ENCODE measurements at places on chromosomes 13 and 19.

DNA sequence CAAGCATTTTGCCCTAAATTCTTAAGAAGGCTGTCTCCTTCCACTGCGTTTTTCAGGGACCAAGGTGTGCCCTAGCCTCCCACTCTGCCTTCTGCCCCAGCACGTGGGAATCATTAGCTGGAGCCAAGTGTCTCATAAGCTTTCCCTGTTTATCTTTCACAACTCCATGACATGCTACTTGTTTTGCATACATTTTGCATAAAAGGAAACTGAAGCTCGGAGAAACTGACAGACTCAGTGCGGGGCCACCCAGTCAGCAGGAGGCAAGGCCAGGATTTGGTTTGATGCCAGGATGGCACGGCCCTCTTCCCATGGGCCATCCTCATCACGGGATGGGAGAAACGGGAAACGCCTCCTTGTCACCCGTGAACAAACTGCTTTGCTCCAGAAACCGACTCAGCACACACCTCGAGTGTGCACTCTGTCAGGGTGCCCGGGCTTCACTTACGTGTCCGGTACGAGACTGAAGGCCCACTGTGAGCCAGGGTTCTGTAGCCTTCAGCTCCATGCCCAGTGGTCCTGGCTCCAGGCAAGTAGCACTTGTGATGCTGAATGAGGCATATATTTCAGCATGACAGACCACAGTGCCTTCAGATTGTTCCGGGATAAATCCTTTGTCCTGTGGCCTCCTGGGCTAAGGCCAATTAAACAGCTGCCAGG, 9.6 kb downstream of the CEBPA start:
- no peak for DNase-seq

GRCh38 chr19:43708716-43709115, 7.2 kb upstream of the IRGC start:
- no peak for DNase-seq

DNA sequence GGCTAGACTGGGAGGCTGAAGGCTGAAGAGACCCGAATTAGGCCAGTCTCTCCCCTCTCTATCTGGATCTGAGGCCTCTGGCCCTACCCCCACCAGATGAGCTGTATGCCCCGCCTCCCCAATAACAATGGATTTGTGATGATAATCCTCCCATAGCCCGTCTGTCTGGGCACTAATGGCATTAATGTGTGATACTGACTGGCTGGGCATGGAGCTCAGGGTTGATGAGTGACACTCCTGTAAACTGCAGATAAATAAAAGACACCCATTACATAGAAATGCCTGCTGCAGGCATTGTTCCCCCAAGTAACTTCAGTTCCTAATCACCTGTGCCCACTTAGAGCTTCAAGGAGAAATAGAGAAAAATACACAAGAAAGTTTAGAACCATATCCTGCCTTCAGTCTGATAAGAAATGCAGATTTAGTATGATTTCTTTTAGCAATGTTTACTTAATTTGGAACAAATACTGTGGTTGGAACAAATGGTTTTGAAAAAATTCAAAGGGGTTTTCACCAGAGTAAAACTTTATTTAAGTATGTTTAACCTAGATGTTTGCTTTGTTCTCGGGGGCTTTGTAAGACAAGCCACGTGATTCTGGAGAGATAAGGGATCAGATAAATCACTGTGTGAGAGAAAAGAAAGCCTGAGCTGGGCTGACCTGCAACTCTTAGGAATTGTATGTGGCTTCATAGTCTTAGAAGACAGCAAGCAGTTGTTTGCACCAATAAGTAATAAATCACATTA, 60.3 kb downstream of the TNFRSF19 start:
- no peak for DNase-seq

DNA sequence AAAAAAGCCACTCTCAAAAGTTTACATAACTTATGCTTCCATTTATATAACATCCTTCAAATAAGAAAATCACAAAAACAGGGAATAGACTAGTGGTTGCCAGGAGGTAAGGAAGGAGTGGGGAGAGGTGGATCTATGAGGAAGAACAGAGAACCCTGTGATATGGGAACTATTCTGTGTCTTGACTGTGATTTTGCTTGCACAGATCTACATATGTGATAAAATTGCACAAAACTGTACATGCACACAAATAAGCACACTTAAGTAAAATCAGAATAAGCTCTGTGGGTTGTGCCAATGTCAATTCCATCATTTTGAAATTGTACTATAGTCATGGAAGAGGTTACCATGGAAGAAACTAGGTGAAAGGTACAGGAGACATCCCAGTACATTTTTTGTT, 121.6 kb upstream of the SGCG start:
- no peak for DNase-seq

DNA sequence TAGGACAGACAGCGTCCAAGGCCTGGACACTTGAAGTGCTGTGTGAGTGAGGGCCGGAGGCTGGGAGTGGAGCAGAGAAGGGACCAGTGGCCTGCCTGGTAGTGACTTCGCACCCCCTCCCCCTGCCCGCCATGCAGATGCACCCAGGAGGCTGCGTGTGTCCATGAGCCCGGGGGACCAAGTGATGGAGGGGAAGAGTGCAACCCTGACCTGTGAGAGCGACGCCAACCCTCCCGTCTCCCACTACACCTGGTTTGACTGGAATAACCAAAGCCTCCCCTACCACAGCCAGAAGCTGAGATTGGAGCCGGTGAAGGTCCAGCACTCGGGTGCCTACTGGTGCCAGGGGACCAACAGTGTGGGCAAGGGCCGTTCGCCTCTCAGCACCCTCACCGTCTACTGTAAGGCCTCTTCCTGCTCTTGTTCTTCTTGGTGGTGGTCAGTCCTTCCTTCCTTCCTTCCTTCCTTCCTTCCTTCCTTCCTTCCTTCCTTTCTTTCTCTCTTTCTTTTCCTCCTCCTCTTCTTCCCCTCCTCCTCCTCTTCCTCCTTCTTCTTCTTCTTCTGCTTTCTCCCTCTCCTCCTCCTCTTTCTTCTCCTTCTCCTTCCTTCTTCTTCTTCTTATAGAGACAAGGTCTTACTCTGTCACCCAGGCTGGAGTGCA, 6.0 kb upstream of the FFAR1 start:
- no peak for DNase-seq

- peak; percentile 54 for DNase-seq
Measured at GRCh38 chr13:27783111-27783510, 9.2 kb upstream of the GSX1 start.

DNA sequence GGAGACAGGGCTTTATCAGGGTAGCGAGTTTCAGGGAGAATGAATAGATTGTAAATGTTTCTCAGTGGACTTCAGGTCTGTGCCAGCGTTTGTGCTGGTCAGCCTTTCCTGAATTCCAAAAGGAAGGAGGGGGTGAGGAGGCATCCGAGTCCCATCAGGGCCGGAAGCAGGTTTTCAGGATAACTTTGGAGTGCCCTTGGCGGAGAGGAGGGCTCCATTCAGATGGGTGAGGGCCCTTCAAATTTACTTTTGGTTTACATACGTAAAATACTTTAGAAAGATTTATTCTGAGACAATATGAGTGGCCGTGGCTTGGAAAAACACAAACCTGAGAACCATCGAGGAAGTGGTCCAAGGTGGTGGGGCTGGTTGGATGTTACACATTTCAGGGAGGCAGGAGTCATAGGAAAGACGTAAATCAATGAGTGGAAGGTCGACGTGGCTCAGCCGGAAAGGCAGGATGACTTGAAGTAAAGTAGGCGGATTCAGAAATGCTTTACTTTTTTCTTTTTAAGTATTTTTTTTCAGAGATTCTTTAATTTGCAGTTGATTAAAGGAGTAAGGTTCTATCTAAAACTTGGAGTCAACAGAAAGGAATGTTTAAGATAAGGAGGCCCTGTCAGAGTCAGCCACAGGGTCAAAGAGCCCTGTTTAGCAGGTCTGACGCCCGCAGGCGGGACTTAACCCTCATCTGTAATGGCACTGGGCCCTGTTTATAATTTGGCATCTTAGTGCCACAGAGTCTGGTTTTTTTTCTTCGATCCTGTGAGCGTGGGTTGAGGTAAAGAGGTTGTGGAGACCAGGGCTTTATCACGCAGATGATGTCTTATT, 32.8 kb downstream of the ATP11A start:
- DNase-seq, result no peak

DNA sequence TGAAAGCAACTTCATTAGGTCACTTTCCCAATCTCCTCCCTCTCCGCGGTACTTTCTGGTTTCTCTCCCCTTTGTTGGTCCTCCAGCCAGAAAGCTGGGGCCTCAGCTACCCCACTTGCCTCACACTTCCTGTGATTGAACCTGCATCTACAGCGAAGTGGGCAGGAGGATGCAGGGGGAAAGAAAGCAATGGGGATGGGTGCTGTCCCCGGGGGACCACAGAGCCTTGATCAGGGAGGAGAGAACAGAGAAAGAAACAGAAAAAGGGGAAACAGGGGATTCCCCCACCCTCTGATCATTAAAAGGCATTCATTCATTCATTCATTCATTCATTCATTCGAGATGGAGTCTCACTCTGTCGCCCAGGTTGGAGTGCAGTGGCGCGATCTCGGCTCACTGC, 74.2 kb downstream of the TRPM4 start:
- no peak for DNase-seq

DNA sequence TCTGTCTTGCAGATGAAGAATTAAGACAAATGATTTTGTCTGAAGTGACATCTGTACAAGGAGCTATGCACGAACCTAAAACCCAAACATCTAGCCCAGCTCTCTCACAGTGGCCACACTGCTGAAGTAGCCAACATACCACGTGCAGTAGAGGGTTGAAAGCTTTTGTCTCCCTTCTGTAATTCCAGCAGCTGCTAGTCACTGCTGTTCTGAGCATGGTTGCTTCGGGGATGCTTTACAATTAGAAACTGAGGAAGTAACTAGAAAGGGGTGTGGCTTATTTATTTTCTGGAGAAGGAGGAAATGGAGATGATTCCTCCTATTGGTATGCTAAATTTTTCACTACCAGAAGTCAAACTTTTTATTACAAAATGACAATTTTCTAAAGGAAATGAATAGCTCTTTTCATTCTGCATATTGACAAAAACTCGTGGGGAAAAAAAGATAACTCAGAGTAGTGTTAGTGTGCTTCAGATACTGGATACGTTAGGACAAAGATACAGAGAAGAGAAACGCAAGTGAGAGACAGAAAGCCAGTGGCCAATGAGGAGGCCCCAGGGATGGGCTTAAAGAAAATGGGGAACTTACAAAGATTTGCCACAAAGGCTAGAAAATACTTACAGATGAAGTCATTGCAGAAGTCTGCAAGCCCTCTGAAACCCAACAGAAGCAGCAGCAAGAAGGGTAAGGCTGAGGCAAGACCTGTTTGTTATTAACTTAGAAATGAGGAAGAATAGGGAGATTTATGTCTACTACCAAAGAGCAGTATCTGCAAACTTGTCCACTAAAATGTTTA, 192.7 kb upstream of the MIR17HG start:
- DNase-seq, result no peak

GRCh38 chr19:54921082-54921481, 15.1 kb downstream of the NCR1 start:
- no peak for DNase-seq

- DNase-seq, result peak; percentile 63
Measured at GRCh38 chr19:13024126-13024950, 29.1 kb downstream of the NFIX start.

DNA sequence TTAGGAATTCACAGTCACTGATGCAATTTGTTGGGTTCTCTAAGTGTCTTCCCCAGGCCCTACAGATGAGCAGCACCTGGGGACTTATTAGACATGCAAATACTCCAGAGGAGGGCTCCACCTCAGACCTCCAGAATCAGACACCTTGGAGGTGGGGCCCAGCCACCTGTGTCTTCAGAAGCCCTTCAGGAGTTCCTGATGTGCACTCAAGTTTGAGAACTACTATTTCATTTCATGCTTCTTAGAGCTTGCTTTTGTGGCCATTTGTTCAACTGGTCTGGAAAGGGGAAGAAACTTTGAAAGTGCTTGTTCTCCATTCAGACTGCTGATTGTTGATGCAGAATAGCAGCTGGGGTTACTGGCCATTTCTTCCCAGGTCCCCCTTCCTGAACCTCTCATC, 472.0 kb downstream of the COG6 start:
- DNase-seq, result no peak

- DNase-seq, result no peak
Measured at GRCh38 chr13:111492341-111492950, 172.0 kb downstream of the TEX29 start.

GRCh38 chr19:13051557-13052165, 51.0 kb downstream of the LYL1 start:
- DNase-seq, result no peak

DNA sequence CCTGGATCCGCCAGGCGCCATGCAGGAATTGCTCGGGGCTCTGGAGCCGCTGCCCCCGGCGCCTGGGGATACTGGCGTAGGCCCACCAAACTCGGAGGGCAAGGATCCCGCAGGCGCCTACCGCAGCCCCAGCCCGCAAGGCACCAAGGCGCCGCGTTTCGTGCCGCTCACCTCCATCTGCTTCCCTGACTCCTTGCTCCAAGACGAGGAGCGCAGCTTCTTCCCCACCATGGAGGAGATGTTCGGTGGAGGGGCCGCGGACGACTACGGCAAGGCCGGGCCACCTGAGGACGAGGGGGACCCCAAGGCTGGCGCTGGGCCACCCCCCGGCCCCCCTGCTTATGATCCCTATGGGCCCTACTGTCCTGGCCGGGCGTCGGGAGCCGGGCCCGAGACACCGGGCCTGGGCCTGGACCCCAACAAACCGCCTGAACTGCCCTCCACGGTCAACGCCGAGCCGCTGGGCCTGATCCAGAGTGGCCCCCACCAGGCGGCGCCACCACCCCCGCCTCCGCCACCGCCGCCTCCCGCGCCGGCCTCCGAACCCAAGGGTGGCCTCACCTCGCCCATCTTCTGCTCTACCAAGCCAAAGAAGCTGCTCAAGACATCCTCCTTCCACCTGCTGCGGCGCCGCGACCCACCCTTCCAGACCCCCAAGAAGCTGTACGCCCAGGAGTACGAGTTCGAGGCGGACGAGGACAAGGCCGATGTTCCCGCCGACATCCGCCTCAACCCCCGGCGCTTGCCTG, 6.1 kb downstream of the PRR12 start:
- DNase-seq, result no peak

DNA sequence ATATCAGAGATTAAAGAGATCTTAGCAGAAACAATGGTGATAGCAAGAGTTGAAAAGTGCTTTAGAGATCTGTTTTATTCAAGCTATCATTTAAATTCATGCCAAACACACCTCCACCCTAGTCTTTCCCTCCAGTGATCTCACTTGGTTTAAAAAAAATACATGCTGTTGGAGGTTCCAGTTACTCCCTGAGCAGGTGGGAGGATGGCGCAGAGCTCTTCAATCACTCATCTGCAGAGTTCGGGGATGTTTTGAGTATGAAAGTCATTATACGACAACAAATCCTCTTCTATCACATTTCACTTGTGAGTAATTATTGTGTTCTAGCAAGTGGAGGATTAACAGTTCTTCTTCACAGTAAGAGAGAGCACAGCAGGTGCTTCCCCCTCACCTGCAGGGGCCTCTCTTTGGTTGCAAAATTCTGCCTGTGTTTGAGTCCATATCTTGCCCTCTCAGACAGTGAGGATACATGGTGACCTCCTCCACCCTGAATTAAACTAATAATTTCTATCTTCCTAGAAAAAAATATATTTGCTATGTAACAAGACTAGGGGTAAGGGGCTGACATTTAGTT, 376.7 kb downstream of the LIG4 start:
- DNase-seq, result no peak

GRCh38 chr13:80030491-80030890, 310.4 kb downstream of the SPRY2 start:
- no peak for DNase-seq

Data from dorsolateral prefrontal cortex (tissue), 122 donors.